ENCODE measurements at places on chromosomes 6 and 20.

DNA sequence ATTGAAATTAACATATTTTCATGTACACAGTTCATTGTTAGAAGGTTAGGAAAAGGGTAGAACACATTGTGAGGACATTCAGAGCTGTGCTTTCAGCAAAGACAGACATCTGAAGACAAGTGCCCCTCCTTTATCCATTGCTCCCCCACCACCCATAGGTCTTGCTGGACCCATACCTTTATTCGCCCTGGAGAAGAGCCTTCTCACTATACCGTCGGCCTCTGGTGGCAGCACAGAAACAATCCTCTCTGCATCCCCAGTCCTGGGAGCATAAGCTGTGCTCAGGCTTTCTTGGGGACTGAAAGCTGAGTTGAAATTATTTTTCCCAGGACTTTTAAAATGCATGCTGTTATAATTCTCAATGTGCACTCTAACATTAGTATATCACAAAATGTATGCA is 372.3 kb downstream of the EPHA7 start:
- DNase-seq: no peak
- no peak overlapping the region for H3K27ac ChIP-seq
- H3K27me3 ChIP-seq: no peaks in the 10 kb centered on the region

DNA sequence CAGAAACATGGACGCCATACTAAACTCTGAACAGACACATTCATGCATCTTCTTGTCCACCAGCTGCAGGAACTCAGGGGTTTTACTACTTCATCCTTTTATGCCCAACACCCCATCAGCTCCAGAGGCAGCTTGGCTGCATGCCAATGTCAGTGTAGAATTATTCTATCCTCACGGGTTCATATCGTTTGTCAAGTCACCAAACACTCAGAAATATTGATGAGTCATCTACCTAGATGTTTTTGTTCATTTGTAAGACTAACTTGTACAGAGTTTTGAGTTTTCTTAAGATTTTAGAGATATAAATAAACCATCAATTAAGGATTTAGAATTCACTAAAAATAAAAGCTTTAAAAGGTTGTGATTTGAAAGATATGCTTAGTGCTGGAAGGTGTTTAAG is 590.7 kb upstream of the FLRT3 start:
- no peak for DNase-seq
- H3K27ac ChIP-seq: no peak overlapping the region
- H3K36me3 ChIP-seq: no peaks in the 10 kb centered on the region

DNA sequence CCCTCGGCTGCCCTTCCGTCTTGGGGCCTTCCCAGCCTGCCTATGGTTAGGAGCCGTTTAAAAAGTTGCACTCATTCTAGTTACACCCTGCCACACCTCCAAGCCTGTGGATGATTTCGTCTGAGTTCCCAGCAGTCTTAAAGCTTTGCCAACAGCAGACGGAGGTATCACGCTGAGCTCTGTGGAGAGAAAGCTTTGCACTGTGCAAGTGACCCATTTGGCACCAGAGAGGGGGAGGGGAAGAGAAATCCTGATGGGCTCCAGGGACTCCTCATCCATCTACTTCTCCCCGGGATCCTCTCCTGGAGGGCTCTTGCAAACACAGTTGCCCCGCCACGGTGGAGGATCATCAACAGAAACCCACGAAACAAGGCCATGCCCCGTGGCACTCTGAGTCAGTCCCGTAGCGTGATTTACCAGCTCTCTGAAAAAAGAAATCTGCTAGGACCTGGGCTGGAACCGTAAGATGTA is 98.8 kb upstream of the CITED2 start:
- H3K36me3 ChIP-seq: no peaks in the 10 kb centered on the region
- H3K27me3 ChIP-seq: no peaks in the 10 kb centered on the region
- peak; percentile 32 for DNase-seq

DNA sequence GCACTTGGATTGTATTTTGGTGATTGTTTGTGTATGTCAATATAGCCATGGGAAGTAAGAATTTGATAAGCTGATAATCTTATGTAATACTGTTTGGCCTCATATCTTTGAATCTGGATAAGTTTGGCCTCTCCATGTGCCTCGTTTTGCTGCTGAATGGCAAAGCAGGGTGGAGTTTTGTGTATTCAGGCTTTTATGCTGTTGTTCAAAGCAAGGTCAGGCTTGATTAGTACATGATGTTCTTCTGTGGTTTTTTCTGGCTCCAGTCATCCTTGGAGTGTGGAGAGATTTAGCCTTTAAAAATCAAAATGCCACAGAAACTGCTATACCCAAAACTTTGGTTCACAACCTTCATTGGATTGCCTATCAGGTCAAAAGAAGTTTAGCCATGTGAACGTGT is 728.9 kb upstream of the GJE1 start:
- H3K4me3 ChIP-seq: no peak overlapping the region
- H3K4me1 ChIP-seq: no peaks in the 10 kb centered on the region
- no peaks in the 10 kb centered on the region for H3K27me3 ChIP-seq
- no peak for DNase-seq
- no peak overlapping the region for H3K27ac ChIP-seq

DNA sequence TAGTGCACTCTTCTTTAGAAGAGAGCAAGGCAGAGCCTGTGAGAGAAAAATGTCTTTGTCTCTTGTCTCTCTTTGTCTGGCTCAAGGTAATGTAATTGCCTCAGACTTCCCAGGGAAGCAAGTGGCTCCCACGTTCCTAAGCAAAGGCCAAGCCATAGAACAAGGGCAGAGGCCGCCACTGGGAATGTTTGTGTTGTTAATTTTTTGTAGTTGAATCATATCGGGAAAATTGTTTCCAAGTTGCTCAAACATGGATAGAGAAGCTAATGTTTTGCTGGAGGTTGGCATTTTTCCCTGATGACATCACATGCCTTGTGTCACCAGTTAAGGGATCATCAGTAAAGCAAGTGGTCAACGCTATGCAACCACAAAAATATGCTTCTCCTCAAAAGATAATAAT is 211.5 kb upstream of the FOXA2 start:
- no peaks in the 10 kb centered on the region for H3K36me3 ChIP-seq
- peak overlapping the region; percentile 61 for H3K27ac ChIP-seq
- DNase-seq: no peak
- H3K4me1 ChIP-seq: peaks cover 15% of the 10 kb centered on the region
- peaks cover 8% of the 10 kb centered on the region for H3K27me3 ChIP-seq

DNA sequence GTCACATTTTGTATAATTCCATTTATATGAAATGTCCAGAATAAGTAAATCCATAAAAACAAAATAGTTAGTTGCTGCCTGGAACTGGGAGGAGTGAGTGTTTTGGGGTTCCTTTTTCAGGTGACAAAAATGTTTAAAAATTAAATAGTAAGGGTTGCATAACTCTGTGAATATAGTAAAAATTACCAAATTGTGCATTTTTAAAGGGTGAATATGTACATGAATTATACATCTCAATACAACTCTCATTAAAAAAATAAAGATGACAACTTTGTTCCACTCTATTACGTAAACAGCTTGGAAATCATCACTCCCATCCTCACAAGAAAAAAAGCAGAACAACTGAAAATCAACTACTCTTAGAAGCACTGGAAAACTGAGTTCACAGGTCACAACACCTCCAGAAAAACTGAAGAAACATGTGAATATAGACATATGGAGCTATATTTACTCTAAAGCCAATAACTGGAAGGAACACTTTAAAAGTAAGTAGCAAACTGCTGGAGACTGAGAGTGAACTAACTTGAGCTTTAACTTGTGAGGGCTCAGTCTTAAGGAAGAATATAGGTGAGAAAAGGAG is 40.0 kb downstream of the RANBP9 start:
- no peaks in the 10 kb centered on the region for H3K27me3 ChIP-seq
- peaks cover 3% of the 10 kb centered on the region for H3K4me1 ChIP-seq
- no peaks in the 10 kb centered on the region for H3K36me3 ChIP-seq
- H3K4me3 ChIP-seq: no peak overlapping the region

DNA sequence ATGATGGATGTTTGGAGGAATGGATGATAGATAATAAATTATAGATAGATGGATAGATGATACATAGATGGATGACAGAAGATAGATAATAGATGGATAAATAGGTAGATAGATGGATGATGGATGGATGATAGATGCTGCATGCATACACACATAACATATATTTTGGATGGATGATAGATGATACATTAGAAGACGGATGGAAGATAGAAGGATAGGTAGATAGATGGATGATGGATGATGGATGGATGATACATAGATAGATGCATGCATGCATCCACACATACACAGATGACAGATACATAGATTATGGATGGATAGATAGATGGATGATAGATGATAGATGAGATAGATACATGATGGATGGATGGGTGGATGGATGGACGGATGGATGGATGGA is 387.8 kb downstream of the TAF4 start:
- DNase-seq: no peak
- no peak overlapping the region for H3K27ac ChIP-seq
- no peaks in the 10 kb centered on the region for H3K36me3 ChIP-seq
- H3K4me3 ChIP-seq: no peak overlapping the region

DNA sequence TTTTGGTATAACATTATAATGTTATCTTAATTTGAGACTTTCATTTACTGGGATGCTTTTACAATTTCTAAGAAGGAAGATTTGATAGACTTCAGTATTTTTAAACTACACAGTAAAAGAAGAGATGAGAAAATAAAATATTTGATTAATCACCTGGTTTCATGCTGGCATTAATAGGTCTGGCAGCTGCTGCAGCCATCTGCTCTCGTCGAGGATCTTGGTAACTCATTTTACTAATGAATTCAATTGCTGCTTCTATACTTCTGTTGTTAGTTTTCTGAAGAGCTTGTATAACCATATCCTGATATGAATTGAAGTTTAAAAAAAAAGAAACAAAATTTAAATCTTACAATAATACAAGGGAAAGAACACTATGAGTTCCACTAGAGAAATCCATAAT is 23.0 kb downstream of the LATS1 start:
- no peak for DNase-seq
- no peaks in the 10 kb centered on the region for H3K27me3 ChIP-seq
- H3K4me3 ChIP-seq: no peak overlapping the region
- H3K27ac ChIP-seq: no peak overlapping the region
- H3K4me1 ChIP-seq: peaks cover 12% of the 10 kb centered on the region

Measured in osteoblast (primary cell).